A549 treated with AZD2906 at 1 μM for 4 hours (cell line): ENCODE measurements at places on chromosomes 12 and 14. TPM values are rescaled to one million over a fixed set of nuclear protein-coding genes. Genes with fewer than 3 reads are reported as not detected.

Gene LAG3
- 0.83 to 1.6 TPM (median 1.4 TPM) in 5 replicates for total RNA-seq

Gene SENP1
- 10.0 to 15.3 TPM (median 10.7 TPM) in 5 replicates for total RNA-seq

Gene CYP27B1
- 1.4 to 2.4 TPM (median 2.0 TPM) in 5 replicates for total RNA-seq

Gene CMA1
- not detected in 5 replicates for total RNA-seq

Gene EPYC
- total RNA-seq = not detected in 5 replicates

Gene BMP4
- 2.3 to 3.0 TPM (median 2.4 TPM) in 5 replicates for total RNA-seq

Gene GPR68
- 0.24 to 0.49 TPM (median 0.38 TPM) in 5 replicates for total RNA-seq

Gene SDSL
- total RNA-seq = 24.5 to 31.5 TPM (median 27.4 TPM) in 5 replicates

Gene INHBE
- 0.05 to 0.09 TPM (median 0.06 TPM) in 3 of 5 replicates, not detected in the others for total RNA-seq

Gene VRTN
- 0.02 to 0.03 TPM in 2 of 5 replicates, not detected in the others for total RNA-seq

Gene NTF3
- total RNA-seq = 0.05 to 0.07 TPM (median 0.07 TPM) in 3 of 5 replicates, not detected in the others

Gene SNRPF
- 101 to 140 TPM (median 119 TPM) in 5 replicates for total RNA-seq

Gene MED13L
- total RNA-seq = 20.5 to 34.8 TPM (median 26.2 TPM) in 5 replicates

Gene ACVR1B
- total RNA-seq = 14.9 to 19.7 TPM (median 17.0 TPM) in 5 replicates

Gene KCNC2
- not detected in 5 replicates for total RNA-seq

Gene DDN
- 0.50 to 0.82 TPM (median 0.66 TPM) in 5 replicates for total RNA-seq

Gene GALNT9
- total RNA-seq = 2.8 to 5.5 TPM (median 4.2 TPM) in 5 replicates

Gene FZD10
- total RNA-seq = not detected in 5 replicates
